Pancreas (tissue), 10 donors: ENCODE measurements at places on chromosomes 5 and 9. TPM values are rescaled to one million over a fixed set of nuclear protein-coding genes. Genes with fewer than 3 reads are reported as not detected.
A peak's percentile ranks its signal among the peaks of the same experiment; 100 is the strongest.

ZNF879 gene
- total RNA-seq = 1.9 TPM

DNA sequence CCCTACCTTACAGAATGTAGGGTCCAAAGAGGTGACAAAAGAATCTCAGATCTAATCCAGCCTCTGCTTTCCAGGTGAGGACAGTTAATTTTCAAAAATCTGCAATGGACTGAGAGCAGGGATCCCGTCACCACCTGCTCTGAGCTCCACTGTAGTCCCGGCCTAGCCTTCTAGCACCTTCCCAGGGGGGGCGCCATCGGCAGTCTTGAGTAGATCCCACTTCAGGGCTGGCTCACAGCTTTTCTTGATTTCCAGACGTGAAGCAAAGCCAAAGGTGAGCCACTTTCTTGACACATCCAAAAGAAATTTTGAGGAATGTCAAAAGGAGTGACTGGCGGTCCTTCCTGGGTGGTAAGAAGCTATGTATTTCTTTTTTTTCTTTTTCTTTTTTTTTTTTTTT, 114.1 kb downstream of the SYK start:
- no peak overlapping the region for H3K27ac ChIP-seq

DNA sequence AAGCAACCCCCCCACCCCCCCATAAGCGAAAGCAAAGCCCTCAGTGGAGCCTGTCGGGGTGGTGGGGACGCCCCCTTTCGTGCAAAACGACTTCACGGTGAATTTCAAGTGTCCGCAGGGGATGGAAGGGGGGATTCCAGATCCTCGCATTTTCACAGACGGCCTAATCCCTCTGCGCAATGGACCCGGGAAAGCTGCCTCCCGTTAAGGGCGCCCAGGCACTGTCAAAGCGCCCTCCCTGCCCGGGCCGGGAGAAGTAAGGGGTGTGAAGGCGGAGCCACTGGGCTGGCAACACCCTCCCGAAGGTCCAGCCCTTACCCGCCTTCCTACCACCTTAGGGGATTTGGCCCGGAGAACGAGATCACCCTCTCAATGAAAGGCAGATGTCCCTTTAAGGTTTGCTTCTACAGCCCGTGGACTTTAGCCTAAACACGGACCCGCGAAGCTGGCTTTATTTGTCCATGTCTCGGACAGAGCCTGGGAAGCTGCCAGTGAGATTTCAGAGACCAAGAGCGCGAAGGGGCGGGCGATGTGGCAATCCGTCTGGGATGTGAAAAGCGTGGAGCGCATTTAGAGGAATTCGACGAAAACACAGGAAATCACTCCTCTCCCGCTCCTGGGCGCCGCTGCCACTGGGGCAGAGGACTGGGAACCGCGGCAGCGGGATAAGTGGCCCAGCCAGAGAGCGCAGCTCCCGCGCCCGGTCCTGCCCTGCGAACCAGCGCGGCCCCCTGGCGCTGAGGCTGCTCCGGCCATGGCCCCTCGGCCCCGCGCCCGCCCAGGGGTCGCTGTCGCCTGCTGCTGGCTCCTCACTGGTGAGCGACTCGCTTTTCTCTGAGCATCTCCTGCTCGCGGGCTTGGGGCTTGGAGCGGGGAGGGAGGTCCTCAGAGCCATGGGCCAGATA, at the start of the genes ITGA1 and PELO:
Gene ITGA1 (plus strand): TSS at position 317 of the 905 bp plus-strand sequence. CDS start 438 bp downstream, at position 755.
Gene PELO (plus strand): TSS at position 317 of the 905 bp plus-strand sequence. CDS start 12,479 bp downstream, outside the sequence.
- no peaks in the 10 kb centered on the region for H3K27me3 ChIP-seq
- no peaks in the 10 kb centered on the region for H3K36me3 ChIP-seq
- H3K4me1 ChIP-seq = peaks cover 4% of the 10 kb centered on the region
- H3K4me3 ChIP-seq = peak within 1 kb of the TSS; percentile 55

OTP gene
- total RNA-seq = not detected

- no peaks in the 10 kb centered on the region for H3K27me3 ChIP-seq
- peak; percentile 16 for DNase-seq
- H3K4me3 ChIP-seq = peak overlapping the region; percentile 88
- no peaks in the 10 kb centered on the region for H3K36me3 ChIP-seq
Observed at GRCh38 chr5:40681363-40682153, 1.8 kb downstream of the PTGER4 start.

- H3K27me3 ChIP-seq = no peaks in the 10 kb centered on the region
- DNase-seq = no peak
- H3K4me1 ChIP-seq = no peaks in the 10 kb centered on the region
- no peaks in the 10 kb centered on the region for H3K36me3 ChIP-seq
- no peak overlapping the region for H3K4me3 ChIP-seq
Observed at GRCh38 chr9:92960561-92961290, 13.4 kb downstream of the FGD3 start.

- H3K36me3 ChIP-seq = no peaks in the 10 kb centered on the region
- peaks cover 2% of the 10 kb centered on the region for H3K27me3 ChIP-seq
- H3K4me1 ChIP-seq = no peaks in the 10 kb centered on the region
Observed at GRCh38 chr5:92554447-92555085, 1026.5 kb downstream of the NR2F1-AS1 start.

- no peak overlapping the region for H3K27ac ChIP-seq
- no peaks in the 10 kb centered on the region for H3K4me1 ChIP-seq
- H3K36me3 ChIP-seq = peaks cover 5% of the 10 kb centered on the region
- no peaks in the 10 kb centered on the region for H3K27me3 ChIP-seq
Observed at GRCh38 chr5:43078956-43079355, 38.8 kb upstream of the ANXA2R start.

DNA sequence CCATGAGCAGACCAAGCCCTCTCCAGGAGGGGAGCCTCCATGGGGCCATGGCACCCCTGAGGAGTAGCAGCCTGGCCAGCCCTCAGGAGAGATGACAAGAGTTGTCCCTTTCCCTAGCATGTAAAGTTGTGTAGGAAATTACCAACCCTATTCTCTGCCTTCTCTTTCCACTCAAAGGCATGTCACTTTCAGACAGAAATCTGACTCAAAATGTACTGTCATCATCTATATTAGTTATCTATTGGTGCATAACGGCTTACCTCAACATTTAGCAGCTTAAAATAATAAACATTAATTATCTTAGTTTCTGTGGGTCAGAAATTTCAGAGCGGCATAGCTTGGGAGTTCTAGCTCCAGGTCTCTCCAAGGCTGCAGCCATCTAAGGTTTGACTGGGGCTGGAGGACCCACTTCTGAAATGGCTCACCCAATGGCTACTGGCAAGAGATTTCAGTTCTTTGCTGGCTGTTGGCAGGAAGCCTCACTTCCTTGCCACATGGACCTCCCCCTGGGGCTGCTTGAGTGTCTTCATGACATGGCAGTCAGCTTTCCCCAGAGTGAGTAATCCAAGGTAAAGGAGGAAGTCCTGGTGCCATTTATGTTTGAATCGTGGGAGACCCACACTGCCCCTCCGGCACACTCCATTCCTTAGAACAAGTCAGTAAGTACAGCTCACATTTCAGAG, 632.3 kb downstream of the CCDC171 start:
- no peaks in the 10 kb centered on the region for H3K27me3 ChIP-seq
- H3K4me3 ChIP-seq = no peak overlapping the region
- no peaks in the 10 kb centered on the region for H3K4me1 ChIP-seq
- no peak overlapping the region for H3K27ac ChIP-seq
- DNase-seq = no peak

DNA sequence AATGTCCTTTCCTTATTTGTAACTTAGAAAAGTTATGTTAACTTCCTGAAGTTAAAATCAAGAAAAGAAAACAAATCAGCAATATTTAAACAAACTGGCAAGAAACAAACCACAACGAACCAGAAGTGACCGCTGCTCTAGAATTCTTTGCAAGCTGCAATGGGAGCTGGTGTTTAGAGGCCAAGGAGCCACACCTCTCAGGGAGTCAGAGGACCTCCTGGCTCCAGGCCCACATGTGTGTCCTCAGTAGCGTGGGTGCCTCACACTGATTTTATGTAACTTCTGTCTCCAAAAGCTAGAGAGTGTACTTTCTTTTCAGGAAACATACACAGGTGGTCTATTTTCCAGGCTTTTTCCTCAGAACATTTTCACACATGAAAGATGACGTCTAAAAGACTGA, 100.4 kb downstream of the IRX2 start:
- DNase-seq = no peak
- no peak overlapping the region for H3K27ac ChIP-seq
- no peaks in the 10 kb centered on the region for H3K4me1 ChIP-seq

ZDHHC11B gene
- total RNA-seq = 6.4 TPM

DNA sequence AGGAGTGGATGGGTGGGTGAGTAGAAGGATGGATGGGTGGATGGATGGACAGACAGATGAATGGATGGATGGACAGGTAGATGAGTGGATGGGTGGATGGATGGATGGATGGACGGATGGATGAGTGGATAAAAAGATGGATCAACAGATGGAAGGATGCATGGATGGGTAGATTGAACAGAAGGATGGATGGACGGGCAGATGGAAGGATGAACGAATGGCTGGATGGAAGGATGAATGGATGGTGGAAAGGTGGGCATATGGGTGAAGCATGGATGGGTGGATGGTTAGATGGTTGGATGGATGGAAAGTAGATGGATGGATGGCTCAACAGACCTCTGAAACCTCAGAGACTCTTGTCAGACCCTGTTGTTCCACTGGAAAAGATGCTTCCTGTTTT, 10.1 kb downstream of the FLT4 start:
- no peaks in the 10 kb centered on the region for H3K27me3 ChIP-seq
- H3K4me1 ChIP-seq = no peaks in the 10 kb centered on the region
- H3K4me3 ChIP-seq = no peak overlapping the region
- no peak for DNase-seq
- no peak overlapping the region for H3K27ac ChIP-seq
